GM12878 (cell line): ENCODE measurements at places on chromosomes 13 and 19. TPM values are rescaled to one million over a fixed set of nuclear protein-coding genes. Genes with fewer than 3 reads are reported as not detected.

The CCDC70 gene
- polyA plus RNA-seq: not detected in 2 replicates

The ERICH6B gene
- polyA plus RNA-seq: 0.33 and 0.61 TPM in 2 replicates

The KIR3DL1 gene
- not detected in 2 replicates for polyA plus RNA-seq

The ZNF776 gene
- 5.7 and 7.4 TPM in 2 replicates for polyA plus RNA-seq

The ACTMAP gene
- polyA plus RNA-seq: 19.4 and 20.8 TPM in 2 replicates

- DNase-seq: no peak
Measured at GRCh38 chr19:41023193-41023592, 32.1 kb downstream of the CYP2B6 start.

DNA sequence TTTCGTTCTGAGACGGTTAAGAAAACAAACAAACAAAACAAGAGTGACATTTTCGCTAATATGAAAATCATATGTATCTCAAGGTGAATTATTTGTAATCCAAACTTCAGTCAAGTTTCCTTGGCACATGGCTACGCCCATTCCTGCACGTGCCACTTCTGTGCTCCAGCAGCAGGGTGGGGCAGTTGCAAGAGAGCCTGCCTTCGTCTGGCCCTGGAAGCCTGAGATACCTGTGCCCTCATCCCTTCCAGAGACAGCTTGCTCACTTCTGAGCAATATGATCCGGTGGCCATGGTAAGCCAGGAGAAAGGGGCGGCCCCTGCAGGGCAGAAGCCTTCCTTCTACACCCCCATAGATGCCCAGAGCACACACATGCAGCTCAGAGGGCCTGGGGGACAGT is 22.1 kb downstream of the DPP9 start:
- DNase-seq: no peak

GRCh38 chr13:33931397-33932311 is 113.7 kb downstream of the RFC3 start:
- peak; percentile 4 for DNase-seq

DNA sequence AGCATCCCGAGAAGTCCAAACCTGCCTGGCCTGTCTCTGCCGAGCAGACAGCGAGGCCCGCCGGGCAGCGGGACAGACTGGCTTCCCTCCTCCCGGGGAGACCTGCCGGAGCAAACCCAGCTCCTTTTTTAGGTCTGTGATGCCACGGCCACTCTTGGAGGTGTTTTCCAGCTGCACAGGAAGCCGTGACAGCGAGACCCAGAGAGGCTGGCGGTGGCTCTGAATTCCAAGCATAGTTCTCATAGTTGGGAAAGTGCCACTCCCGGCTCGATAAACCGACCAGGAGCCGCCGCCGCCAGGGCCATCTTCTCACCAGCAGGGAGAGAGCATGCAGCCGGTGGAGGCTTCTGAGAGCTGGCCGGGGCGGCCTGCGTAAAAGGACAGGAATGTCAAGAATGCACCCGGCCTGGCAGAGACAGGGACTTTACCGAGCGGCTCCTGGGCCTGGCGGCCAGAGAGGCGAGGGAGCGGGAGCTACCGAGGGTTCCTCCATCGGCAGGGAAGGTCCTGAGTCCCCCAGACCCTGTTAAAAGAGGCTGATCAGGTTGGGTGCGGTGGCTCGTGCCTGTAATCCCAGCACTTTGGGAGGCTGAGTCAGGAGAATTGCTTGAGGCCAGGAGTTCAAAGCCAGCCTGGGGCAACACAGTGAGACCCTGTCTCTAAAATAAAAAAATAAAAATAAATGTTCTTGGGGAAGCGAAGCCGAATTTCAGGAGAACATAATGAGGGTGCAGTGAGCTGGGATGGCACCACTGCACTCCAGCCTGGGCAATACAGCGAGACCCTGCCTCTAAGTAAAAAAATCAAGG is 64.9 kb downstream of the GADD45B start:
- DNase-seq: no peak

DNA sequence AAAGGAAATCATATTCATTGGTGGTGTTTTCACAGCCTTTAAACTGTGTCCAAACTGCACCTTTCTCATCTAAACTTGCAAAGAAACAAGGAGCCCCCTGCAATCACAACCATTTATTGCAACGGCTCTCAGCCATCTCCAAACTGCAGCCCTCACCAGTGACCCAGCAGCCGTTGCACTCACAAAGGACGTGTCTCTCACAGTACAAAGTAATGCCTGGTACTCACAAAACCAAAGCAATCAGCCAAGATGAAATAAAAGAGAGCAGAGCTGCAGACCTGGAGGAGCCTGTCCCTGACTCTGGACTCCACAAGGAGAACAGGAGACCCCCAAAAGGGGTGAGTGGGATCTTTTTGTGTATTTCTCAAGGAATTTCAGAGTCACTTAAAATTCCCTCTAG is 20.2 kb upstream of the CEACAM21 start:
- DNase-seq: no peak

GRCh38 chr13:80047406-80047805 is 293.5 kb downstream of the SPRY2 start:
- DNase-seq: no peak

GRCh38 chr13:99987154-99988019 is 5.8 kb downstream of the ZIC2 start:
- no peak for DNase-seq

- no peak for DNase-seq
Measured at GRCh38 chr19:32241306-32241705, 104.1 kb upstream of the ZNF507 start.

- no peak for DNase-seq
Measured at GRCh38 chr19:7818806-7819205, 11.2 kb upstream of the EVI5L start.
